Sigmoid colon (tissue), 7 donors: ENCODE measurements at places on chromosomes 7 and 10. TPM values are rescaled to one million over a fixed set of nuclear protein-coding genes. Genes with fewer than 3 reads are reported as not detected.

DNA sequence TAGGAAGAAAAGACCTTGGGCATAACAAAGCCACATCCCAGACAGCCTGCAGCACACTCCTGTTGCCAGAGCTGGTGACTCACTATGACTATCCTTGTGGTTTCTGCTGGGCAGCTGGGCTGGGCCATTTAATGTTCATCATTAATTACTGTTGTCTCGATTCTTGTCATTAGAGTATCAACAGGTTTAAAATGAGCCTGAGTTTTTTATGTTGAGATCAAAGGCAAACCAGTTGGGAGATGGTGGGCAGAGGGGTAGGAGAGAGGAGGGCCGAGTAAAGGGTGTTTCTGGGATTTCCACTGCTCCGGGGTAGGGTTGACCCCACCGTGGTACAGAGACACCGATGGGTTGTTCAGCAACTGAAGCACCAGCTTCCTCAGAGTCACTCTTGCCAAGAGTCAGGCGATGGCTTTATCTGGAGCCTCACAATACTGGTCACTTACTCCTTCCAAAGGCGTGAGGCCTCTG, 128.7 kb upstream of the LYZL1 start:
- DNase-seq, result no peak
- H3K4me1 ChIP-seq, result no peaks in the 10 kb centered on the region
- no peaks in the 10 kb centered on the region for H3K27me3 ChIP-seq
- H3K27ac ChIP-seq, result no peak overlapping the region

- H3K27ac ChIP-seq, result no peak overlapping the region
- H3K27me3 ChIP-seq, result no peaks in the 10 kb centered on the region
- no peak for DNase-seq
- H3K36me3 ChIP-seq, result no peaks in the 10 kb centered on the region
Observed at GRCh38 chr10:33085313-33085833, 127.3 kb upstream of the ITGB1 start.

DNA sequence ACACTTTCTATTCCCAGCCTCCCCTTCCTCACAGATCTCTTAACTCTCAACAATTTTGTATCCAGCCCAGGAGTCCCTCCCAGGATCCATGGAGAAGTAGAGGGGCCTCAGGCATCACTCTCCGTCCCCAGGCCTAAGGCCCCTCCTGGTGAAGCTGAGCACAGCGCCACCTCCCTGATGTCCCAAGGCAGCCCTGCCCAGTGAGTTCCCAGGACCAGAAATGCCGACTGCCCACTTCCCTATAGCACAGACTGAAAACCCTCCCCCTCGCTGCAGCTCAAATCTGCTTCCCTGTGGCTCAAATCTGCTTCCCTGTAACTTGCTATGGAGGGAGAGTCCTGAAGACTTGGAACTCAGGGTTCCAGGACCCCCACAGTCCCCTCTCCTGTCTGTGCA, 35.6 kb downstream of the YKT6 start:
- H3K36me3 ChIP-seq, result no peaks in the 10 kb centered on the region
- H3K4me1 ChIP-seq, result no peaks in the 10 kb centered on the region
- H3K27me3 ChIP-seq, result no peaks in the 10 kb centered on the region
- DNase-seq, result no peak
- no peak overlapping the region for H3K27ac ChIP-seq
- H3K4me3 ChIP-seq, result no peak overlapping the region

DNA sequence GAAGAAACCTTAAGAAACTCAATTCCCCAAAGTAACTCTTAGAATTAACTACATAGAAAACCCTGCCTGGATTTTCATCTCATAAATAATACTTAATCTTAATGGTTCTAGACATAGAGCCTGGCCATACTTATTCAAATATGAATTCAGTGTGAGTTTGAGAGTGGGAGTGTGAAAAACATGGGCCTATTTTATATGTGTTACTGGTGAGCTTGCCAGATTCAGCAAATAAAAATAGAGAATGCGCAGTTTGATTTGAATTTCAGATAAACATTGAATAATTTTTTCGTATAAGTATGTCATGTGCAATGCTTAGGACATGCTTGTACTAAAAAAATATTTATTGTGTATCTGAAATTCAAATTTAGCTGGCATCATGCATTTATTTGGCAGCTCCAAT, 473.9 kb upstream of the FZD8 start:
- H3K36me3 ChIP-seq, result no peaks in the 10 kb centered on the region
- DNase-seq, result no peak
- H3K27ac ChIP-seq, result peak overlapping the region; percentile 62
- no peaks in the 10 kb centered on the region for H3K27me3 ChIP-seq

- no peaks in the 10 kb centered on the region for H3K36me3 ChIP-seq
- no peaks in the 10 kb centered on the region for H3K4me1 ChIP-seq
- no peak for DNase-seq
Observed at GRCh38 chr10:77682393-77683087, 44.9 kb upstream of the KCNMA1 start.

DNA sequence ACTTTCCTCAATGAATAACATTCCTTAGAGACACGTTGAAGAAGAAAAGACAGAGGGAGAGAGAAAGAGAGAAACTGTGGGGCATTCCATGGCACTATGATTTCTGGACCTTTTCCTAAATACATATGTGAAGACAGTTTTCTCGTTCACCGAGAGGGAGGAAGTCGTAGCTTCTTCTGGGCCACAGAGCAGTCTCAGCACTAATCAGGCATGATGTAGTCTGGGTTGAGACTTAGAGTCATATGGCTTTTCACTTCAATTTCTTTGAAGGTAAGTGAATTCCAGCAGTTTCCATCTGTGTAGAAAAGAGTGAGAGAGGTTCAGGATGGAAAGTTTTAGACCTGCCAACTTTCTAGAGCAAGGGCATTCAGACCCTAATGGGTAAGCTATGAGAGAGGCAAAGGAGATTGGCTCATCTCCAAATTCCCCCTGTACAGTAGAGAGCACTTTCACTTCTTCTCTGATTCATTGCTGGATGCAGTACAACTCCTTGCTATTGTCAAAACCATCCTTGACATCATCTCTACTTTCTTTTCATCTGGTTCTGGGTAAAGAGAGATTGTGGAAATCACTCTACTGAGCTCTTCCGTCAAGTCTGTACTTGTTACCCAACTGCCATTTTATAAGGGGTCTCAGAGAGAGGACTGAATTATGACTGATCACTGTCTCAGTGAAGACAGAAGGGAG, 31.5 kb upstream of the OR9A4 start:
- no peaks in the 10 kb centered on the region for H3K4me1 ChIP-seq
- H3K27me3 ChIP-seq, result no peaks in the 10 kb centered on the region
- no peak overlapping the region for H3K4me3 ChIP-seq
- no peaks in the 10 kb centered on the region for H3K36me3 ChIP-seq
- no peak overlapping the region for H3K27ac ChIP-seq

- H3K36me3 ChIP-seq, result no peaks in the 10 kb centered on the region
- H3K4me1 ChIP-seq, result peaks cover 30% of the 10 kb centered on the region
- no peak overlapping the region for H3K4me3 ChIP-seq
- no peaks in the 10 kb centered on the region for H3K27me3 ChIP-seq
Observed at GRCh38 chr10:74333174-74333573, 182.2 kb downstream of the ADK start.

DNA sequence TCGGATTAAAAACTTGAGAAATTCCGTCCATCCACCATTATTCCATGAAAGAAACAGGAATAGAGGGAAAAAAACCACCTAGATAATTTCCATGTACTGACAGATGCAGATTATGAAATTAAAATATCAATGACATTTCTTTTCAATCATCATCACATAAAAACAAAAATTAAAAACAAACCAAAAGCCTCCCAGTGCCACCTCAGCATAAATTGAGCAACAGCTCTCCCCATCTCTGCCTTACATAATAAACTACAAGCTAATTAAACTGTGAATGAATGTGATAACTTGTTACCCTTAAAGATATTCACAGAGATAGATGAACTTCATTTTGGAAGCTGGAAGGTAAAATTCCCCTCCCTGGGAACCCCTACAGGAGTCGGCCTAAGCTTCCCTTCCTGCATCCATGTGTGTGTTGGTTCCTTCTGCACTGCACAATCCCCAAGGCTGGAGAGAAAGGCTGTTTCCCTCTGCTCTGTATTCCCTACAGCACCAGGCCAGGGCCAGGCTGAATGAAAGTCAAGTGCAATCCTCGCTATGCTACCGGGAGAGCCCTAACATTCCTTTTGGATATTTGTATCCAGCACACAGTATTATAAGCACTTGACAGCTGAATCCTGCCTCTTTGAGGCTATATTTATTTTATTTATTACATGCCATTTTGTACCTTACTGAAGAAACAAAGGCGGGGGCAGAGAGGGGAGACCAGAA, 8.1 kb downstream of the CCDC6 start:
- peaks cover 86% of the 10 kb centered on the region for H3K4me1 ChIP-seq
- peak overlapping the region; percentile 93 for H3K27ac ChIP-seq
- no peaks in the 10 kb centered on the region for H3K36me3 ChIP-seq
- no peak for DNase-seq
- H3K27me3 ChIP-seq, result no peaks in the 10 kb centered on the region

GRCh38 chr7:137462847-137463246, 119.3 kb upstream of the PTN start:
- H3K4me1 ChIP-seq, result no peaks in the 10 kb centered on the region
- no peak overlapping the region for H3K27ac ChIP-seq
- no peak overlapping the region for H3K4me3 ChIP-seq
- H3K27me3 ChIP-seq, result no peaks in the 10 kb centered on the region
- no peaks in the 10 kb centered on the region for H3K36me3 ChIP-seq
- no peak for DNase-seq

- H3K4me3 ChIP-seq, result no peak overlapping the region
- H3K4me1 ChIP-seq, result no peaks in the 10 kb centered on the region
- H3K36me3 ChIP-seq, result no peaks in the 10 kb centered on the region
- H3K27ac ChIP-seq, result no peak overlapping the region
Observed at GRCh38 chr7:127620406-127621233, 2.7 kb upstream of the PAX4 start.

- peak overlapping the region; percentile 76 for H3K4me3 ChIP-seq
- peak overlapping the region; percentile 96 for H3K27ac ChIP-seq
- DNase-seq, result no peak
- H3K36me3 ChIP-seq, result no peaks in the 10 kb centered on the region
- H3K4me1 ChIP-seq, result no peaks in the 10 kb centered on the region
Observed at GRCh38 chr7:77699056-77699455, 2.8 kb downstream of the RSBN1L start.

DNA sequence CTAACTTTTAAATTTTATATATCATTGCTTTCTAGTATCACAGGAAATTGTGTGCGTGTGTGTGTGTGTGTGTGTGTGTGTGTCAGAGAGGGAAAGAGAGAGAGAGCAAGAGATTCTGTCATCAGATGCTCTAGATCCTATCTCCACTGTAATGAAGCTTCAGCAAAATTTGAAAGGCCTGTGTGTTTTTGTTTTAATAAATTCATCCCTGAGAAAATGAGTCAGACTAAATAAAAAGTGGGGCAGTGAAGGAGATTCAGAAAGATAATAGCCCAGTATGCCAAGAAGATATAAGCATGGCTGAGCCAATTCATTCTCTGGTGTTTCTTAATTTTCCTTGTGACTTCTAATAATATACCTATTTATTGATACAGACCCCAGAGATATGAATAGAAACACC, 184.2 kb upstream of the TMEM196 start:
- no peaks in the 10 kb centered on the region for H3K27me3 ChIP-seq

GRCh38 chr10:111246136-111246535, 169.3 kb downstream of the ADRA2A start:
- H3K27me3 ChIP-seq, result no peaks in the 10 kb centered on the region
- no peaks in the 10 kb centered on the region for H3K4me1 ChIP-seq
- H3K27ac ChIP-seq, result no peak overlapping the region
- no peak overlapping the region for H3K4me3 ChIP-seq

DNA sequence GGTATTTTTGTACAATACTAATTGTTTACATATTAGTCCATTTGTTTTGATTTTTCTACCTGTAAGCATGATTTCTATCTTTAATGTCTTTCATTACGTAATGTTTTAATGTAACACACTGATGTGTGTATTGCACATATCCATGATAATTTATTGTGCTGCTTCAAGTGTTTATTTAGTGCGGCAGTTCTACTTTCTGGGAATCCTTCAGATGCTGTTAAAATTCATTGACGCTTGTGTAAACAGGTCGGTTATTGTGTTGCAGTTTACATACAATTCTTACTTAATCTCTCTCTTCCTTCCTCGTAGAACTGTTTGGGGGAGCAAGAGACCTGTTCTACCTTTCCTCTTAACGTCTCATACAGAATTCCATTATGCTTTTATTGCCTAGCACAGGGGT, 6.9 kb downstream of the TMEM60 start:
- H3K27me3 ChIP-seq, result no peaks in the 10 kb centered on the region
- no peaks in the 10 kb centered on the region for H3K36me3 ChIP-seq
- no peak overlapping the region for H3K4me3 ChIP-seq
- no peak overlapping the region for H3K27ac ChIP-seq
- peaks cover 14% of the 10 kb centered on the region for H3K4me1 ChIP-seq

Gene C10orf105
- total RNA-seq, result not detected

Gene GRK5
- 20.1 TPM for total RNA-seq

Gene GIMAP7
- 14.6 TPM for total RNA-seq

Gene FKBP6
- not detected for total RNA-seq

Gene PTPRE
- total RNA-seq, result 15.1 TPM

Gene PHYHIPL
- 0.82 TPM for total RNA-seq

Gene CXCL12
- total RNA-seq, result 79.6 TPM
